Mammary epithelial cell (primary cell): ENCODE measurements at places on chromosomes 11 and 22. TPM values are rescaled to one million over a fixed set of nuclear protein-coding genes. Genes with fewer than 3 reads are reported as not detected.

The GSTT2B gene
- total RNA-seq: 6.3 and 8.1 TPM in 2 replicates

The INS gene
- total RNA-seq: not detected

The CRYBA4 gene
- total RNA-seq: not detected

The PGA5 gene
- total RNA-seq: not detected
